ENCODE measurements at places on chromosomes 7 and 10. TPM values are rescaled to one million over a fixed set of nuclear protein-coding genes. Genes with fewer than 3 reads are reported as not detected.
A peak's percentile ranks its signal among the peaks of the same experiment; 100 is the strongest.

FKBP9 gene
- 109 TPM for total RNA-seq

DNA sequence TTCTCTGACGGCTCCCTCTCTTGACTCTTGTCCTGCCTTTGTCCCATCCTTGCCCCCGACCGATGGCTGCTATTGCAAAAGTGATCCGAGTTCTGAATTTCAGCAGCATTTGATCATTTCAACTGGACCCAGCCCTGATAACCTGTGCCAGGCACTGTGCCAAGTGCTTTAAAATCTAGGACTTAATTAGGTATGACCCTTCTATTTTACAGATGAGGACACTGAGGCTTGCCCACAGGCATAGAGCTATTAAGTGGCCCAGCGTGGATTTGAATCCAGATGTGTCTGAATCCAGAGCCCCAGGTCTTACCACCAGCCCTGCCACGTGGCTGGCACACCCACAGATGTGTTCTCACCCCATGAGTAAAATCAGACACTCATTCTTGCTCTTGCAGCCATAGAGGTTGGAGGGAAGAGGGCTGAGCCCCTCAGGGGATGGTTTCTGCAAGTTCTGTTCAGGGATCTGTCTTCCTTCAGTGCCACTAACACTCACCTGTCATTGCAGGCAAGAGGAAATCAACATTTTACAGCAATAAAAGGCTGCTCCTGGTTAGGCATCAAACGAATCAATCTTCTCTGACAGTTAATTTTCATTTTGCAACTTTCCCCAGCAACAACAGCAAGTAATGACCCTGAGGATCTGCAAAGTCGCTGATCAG, 101.2 kb downstream of the GRID1 start:
- peak; percentile 64 for DNase-seq

DNA sequence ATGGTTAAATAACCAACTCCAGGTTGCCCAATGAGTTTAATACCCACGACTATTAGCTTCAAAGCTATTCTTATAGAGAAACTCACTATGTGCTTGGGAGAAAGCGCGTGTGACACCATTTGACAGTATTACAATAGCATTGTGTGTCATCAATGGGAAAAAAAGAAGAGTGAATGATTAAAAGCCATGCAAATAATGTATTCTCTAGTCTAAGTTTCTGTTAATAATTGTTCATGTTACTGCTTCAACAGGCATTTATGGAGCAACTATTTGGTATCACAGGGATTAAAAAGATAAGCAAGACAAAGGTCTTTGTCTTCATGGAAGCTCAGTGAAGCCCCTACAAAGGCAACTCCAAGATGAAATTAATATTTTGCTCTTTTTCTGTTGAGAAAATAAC, 47.2 kb downstream of the CAV1 start:
- DNase-seq, result no peak

GRCh38 chr10:17836942-17837341, 27.8 kb downstream of the MRC1 start:
- DNase-seq, result peak; percentile 27

GRCh38 chr10:49150426-49150825, 16.6 kb upstream of the FAM170B start:
- no peak for DNase-seq

DNA sequence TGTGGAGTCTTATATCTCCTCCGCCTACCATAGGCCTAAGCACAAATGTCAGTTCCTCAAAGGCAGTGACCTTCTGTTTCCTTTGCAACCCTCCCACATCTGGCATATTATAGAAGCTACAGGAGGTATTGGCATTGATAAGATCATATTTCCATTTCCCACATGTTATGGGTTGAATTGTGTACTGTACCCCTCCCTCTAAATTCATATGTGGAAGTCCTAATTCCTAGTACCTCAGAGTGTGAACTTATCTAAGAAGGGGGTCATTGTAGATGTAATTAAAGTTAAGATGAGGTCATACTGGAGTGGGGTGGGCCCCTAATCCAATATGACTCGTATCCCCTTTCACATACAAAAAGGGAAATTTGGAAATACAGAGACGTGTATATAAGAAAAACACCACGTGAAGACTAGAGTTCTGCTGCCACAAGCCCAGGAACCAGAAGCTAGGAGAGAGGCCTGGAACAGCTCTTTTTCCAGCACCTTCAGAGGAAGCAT, 6.1 kb upstream of the LAMB4 start:
- DNase-seq, result no peak

DNA sequence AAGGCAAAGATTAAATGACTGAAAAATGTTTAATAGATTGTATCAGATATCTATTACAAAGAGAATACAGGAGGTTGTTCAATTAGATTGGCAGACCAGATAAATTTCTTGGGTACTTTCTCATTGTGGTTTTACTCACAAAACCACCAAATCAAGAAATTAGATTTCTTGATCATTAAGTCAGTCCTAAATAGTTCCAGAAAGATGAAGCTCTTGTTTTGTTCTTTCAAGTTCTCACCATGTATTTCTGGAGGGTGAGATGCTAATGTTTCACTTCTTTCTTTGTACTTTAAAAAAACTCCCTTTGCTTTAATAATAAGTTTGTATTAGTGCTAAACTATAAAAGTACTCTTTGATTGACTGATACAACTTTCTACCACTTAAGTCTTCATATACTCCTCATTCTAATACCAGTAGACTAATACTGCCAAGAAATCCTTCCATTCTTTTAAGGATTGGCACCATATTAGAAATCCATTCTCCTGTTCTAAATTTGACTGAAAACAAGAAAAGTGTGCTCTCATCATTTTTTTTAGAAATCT, 69.4 kb downstream of the RNF133 start:
- no peak for DNase-seq

- DNase-seq, result no peak
Measured at GRCh38 chr10:110357252-110357780, 52.6 kb upstream of the SMNDC1 start.

DNA sequence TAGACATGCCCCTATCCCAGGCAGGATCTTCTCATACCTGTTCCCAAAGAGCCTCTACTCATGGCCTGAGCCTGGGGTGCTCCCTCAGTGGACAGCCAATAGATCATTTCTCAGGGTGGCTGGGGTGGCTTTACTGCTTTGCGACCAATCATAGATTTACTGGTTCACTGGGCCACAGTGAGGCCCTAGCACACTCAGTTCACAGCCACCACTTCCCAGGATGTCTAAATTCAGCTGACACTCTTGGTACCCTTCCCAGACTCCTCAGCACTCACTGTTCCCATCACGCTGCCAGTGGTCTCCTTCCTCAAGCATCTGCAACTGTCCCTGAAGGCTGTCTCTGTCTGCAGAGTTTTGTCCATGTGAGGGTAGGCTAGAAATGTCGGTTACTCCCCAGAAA, 50.6 kb downstream of the ARHGAP22 start:
- peak; percentile 15 for DNase-seq

DNA sequence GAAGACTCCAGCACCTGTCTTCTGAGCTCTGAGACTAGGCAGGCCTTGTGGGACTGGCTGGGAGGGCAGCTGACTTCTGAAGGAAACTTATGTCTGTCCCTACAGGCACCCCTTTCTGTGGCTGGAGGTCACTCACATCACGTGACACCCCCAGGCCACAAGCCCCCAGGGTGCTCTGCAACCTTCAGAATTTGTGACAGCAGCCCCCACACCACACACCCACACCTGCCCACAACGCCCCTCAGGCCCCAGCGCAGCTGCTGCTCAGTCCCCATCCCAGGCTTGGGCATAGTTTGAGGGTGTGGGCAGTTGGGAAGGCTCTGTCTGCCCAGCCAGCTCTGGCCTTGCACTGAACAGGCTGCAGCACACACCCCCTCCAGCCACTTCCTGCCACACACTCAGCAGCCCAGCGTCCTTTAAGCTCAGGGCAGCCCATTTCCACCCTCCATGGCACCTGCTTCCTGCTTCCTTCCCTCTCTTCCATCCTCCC, 80.0 kb upstream of the UNC5B start:
- peak; percentile 42 for DNase-seq

DNA sequence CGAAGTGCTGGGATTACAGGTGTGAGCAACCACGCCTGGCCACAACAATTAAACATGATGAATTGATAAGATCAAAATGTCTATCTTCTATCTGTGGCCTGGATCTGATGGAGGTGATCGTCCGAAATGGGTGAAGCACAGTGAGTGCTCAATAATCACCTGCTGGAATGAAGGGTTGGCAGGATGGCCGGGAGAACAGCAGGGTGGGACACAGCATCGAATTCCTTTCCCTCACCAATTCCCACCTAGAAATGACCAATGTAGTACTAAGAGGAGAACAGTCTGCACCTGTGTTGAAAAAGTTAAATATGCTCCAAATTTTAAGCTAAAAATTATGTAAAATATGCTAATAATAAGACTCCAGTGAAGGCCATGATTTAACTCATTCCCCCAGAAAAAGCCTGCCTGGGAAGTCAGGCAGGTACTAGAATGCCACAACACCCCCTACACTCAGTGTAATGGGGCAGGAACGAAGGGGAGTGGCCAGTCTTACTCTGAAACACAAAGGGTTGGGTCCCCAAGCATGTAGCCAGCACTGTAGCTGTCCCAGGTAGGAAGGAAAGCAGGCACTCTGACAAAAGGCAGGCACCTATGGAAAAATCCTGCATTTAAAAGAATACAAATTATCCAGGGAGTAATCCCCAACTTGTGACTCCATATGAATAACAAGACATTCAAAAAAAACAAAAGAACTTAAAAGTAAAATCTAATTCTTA, 110.3 kb downstream of the VPS41 start:
- DNase-seq, result no peak
